NCI-H460 (cell line): ENCODE measurements at places on chromosomes 1 and 21. TPM values are rescaled to one million over a fixed set of nuclear protein-coding genes. Genes with fewer than 3 reads are reported as not detected.

RBP7 gene
- total RNA-seq, result 0.49 and 0.62 TPM in 2 replicates

RGS4 gene
- not detected in 2 replicates for total RNA-seq

RPTN gene
- total RNA-seq, result not detected in 2 replicates

HES2 gene
- 0.57 and 1.0 TPM in 2 replicates for total RNA-seq

WNT2B gene
- total RNA-seq, result 0.98 and 1.5 TPM in 2 replicates

TPR gene
- total RNA-seq, result 56.5 and 71.6 TPM in 2 replicates

NID1 gene
- 0.15 TPM in 1 of 2 replicates, not detected in the other for total RNA-seq

FMO2 gene
- not detected in 2 replicates for total RNA-seq

KCNE1 gene
- not detected in 2 replicates for total RNA-seq

CD101 gene
- 0.17 TPM in 1 of 2 replicates, not detected in the other for total RNA-seq

TFF2 gene
- total RNA-seq, result not detected in 2 replicates

ACOT11 gene
- total RNA-seq, result 0.07 and 0.20 TPM in 2 replicates

RGS18 gene
- not detected in 2 replicates for total RNA-seq

FAM151A gene
- total RNA-seq, result not detected in 2 replicates

DNA sequence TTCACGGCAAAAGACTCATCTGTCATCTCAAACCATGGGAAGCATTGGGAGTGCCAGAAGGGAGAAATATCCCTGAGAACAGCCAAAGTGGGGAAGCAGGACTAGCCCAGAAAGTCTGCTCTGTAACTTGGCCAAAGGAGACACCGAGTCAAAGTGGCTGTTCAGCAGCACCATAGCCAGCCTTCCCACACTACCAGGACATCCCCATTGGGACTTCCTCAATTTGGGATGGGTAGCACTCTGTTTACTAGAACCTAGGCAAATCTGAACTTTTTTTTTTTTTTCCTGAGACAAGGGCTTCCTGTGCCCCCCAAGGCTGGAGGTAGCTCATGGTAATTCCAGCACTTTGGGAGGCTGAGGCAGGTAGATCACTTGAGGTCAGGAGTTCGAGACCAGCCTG, 93.0 kb downstream of the ENAH start:
- DNase-seq, result no peak

DNA sequence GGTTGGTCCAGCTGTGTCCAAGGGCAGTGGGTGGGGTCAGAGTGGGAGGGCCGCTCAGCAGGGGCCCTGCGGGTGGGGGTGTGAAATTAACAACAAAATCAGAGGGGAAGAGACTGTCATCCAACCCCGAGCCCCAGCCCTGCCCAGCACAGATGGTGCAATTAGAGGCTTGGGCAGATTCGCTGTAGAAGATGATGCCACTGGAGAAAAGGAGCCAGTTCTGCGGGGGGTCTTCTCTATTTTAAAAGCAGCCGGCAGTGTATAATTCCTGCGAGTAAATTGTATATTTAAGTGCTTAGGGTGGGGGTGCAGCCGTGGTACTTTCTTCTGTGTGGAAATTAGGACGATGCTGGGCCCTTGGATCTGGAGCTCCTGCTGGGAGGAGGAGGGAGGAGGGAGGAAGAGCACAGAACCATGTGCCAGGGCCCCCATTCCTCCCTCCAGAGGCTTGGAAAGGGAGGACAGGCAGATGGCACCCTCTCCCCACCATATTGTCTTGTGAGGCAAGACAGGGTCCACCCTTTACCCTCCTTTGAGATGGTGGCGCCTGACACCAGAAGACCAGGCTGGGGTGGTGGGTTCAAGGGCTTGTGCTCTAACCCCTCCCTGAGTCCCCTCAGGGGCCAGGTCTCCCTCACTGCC, 89.2 kb downstream of the ACTL8 start:
- no peak for DNase-seq

- DNase-seq, result no peak
These were observed 16.6 kb downstream of the TRIM62 start for GRCh38 chr1:33165209-33165608.

GRCh38 chr1:119656410-119656955, 8.4 kb upstream of the ZNF697 start:
- DNase-seq, result no peak

GRCh38 chr1:196209265-196209664, 399.0 kb downstream of the KCNT2 start:
- no peak for DNase-seq

- no peak for DNase-seq
These were observed 380.0 kb upstream of the ADGRL2 start for GRCh38 chr1:81420760-81421159.

GRCh38 chr1:43992232-43992995, 1.0 kb downstream of the CCDC24 start:
- no peak for DNase-seq

DNA sequence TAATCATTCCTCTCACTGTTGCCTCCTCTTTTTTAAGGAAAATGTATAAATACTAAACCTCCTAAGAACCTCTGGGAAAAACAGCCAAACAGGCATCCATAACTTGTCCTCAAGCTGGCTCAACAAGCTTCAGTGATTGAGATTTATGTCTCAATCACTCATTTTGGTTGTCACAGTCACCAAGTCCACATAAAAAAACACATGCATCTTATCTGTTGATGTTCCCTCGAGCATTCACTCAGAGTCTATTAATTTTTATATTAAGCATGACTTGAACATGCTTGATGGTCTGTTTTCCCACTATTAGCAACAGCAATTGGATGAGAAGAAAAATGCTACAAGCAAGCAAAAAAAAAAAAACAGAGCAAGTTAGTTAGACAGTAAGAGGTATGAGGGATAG, 254.3 kb downstream of the RGS7 start:
- no peak for DNase-seq

DNA sequence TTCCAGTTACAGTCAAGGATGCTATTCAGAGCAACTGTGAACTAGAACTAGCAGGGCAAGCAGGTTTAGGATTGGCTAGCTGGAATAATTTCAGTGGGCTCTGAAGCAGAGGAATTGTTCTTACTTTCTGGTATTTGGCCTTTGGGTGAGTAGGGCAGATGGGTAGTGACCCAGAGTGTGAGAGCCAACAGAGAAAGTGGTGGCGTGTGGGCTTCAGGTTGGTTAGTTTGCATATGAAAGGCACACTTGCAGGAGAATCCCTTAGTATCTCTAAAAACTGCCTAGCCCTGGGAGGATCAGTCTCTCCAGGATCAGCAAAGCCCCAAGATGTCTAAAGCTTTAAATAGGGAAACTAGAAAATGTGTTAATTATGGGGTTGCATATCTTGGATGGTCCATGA, 67.6 kb upstream of the LRRC8B start:
- DNase-seq, result no peak

DNA sequence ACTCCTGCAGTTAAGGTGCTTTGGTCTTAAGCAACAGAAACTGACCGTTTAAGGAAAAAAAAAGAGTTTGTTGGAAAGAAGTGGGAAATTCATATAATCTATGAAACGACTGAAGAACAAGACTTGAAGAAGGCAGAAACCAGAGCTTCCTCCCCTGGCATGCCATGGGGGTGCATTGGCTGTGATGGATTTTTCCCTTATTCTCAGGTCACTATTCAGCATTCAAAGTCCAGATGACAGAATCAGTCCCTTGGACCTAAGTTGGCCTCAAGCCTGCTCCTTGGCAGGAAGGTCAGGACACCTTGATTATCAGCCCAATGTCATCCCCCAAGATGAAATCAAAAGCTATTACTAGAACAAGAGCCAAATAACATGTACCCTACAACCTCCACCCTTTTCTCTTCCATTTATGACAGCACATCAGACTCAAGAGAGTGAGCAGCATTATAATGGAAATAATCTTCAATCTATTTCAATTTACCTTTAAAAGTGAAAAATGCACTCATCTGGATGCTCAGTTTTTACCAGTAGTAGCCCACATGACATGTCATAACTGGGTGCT, 15.8 kb upstream of the TMEM9 start:
- DNase-seq, result no peak

- peak; percentile 73 for DNase-seq
These were observed 8.0 kb upstream of the NAV1 start for GRCh38 chr1:201530741-201531531.

GRCh38 chr1:71586030-71586429, 505.2 kb upstream of the ZRANB2 start:
- no peak for DNase-seq

DNA sequence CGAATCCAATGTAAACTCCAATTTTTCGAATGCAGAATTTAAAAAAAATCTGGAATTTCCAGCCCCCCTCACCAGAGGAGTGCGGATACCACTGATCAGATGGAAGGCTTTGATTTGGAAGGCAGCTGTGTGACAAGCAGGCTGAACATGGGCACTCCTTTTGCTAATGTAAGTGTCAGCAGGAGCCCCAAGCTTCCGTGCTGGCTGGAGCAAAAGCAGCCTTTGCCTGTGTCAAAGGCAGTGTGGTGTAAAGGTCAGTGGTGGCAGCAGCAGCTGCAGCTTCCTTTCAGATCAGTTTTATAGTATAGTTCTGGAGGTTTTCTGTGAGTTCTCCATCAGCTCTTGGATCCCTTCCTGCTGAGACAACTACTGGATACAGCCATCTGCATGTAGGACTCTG, 259.9 kb downstream of the CTH start:
- DNase-seq, result no peak

GRCh38 chr1:161978011-161978790, 45.5 kb downstream of the OLFML2B start:
- DNase-seq, result no peak

- DNase-seq, result no peak
These were observed 28.7 kb upstream of the DYRK1A start for GRCh38 chr21:37337831-37338230.

DNA sequence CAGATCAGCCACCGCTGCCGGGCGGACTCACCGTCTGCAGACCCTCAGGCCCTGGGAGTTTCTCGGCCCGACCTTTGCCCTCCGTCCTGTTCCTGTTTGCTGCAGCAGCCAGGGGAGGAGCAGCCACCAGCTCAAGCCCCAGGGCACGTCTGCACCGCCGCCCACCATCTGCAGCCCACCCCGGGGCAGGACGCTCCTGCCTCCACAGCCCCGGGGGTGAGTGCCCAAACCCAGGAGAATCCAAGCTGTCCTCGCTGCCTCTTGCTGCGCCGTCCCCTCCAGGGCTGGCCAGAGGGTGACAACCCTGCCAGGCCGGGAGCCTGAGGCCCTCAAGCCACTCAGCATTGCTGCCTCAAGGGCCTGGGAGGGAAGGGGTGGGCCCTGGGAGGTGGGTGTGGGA, 1.2 kb upstream of the SLC25A34 start:
- DNase-seq, result no peak

DNA sequence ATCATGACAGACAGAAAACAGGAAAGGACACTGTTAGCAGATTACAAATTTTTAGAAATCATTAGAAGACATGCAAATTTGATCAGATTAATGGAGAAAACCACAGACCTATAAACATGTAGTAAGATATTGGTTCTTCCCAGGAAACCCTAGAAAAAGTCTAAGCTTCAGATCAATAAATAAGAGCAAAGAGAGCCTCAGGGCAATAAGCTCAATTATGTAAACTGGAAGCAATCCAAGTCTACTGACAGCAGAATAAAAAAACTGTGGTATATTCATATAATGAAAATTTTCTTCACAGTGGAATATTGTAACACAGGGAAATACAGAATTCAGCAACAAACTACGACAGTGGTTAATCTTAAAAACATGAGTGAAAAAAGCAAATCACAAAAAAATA, 36.3 kb downstream of the NRDC start:
- no peak for DNase-seq

DNA sequence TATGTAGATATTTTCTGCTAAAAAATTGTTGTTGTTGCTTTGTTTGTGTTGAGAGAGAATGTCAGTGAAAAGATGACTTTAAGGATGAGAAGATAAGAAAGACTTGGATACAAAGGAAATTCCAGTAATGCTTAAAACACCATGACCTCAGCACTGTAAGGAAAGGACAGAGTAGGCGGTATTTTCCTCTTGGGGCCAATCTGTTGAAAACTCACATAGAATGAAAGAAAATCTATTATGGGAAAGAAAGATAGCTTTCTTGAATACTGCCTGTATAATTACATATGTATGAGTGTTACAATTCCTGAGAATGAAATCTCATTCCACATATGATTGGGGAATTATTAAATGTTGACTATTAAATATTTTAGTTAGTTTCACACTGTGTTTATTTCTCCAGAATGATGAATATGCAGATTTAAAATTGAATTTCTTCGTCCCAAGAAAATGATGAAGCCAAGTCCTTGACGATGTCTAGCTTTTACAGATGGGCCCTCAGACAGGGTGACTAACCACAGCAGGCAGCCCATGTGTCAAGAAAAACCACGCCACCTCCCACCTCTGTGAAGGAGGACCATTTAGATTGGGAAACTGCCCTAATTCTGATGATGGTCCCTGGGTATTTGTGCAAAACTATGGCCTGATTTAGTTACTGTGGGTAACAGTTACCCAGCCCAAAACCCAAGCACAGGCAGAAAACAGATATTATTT, 49.7 kb upstream of the LMO4 start:
- no peak for DNase-seq

GRCh38 chr1:61184040-61184713, 101.8 kb downstream of the NFIA start:
- no peak for DNase-seq

DNA sequence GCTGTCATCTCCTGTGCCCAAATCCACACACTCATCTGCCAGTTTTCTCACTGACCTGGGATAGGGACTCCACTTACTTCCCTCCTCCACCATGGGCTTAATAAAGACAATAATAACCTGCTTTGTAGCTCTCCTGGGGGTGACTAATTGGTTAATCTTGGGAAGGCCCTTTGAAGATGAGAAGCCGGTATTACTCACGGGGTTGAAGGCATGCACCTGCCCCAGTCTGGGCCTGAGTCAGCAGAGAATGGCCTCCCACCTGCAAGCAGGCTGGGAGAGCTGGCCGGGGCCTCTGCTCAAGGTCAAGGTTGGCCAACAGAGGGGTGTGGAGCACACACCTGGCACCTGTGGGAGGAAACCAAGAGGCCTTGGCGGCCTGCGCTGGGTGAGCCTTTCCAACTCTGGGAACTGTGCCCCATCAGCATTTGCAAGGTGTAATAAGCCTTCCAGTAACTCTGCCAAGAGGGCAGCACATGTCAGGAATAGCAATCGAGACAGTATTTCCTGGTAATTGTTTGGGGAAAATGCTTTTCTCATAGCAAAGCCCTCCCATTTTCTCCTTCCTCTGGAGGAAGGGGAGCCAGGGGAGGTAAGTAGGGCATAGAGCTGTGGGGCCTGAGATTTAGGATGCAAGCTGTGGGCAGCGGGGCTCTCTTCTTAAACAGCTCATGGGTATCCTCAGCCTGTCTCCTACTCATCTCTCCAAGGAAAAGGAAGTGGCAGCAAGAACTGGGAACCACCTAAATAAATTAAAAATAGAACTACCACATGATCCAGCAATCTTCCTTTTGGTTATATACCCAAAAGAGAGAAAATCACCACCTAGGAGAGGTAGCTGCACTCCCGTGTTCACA, 49.0 kb downstream of the TOMM20 start:
- DNase-seq, result no peak

DNA sequence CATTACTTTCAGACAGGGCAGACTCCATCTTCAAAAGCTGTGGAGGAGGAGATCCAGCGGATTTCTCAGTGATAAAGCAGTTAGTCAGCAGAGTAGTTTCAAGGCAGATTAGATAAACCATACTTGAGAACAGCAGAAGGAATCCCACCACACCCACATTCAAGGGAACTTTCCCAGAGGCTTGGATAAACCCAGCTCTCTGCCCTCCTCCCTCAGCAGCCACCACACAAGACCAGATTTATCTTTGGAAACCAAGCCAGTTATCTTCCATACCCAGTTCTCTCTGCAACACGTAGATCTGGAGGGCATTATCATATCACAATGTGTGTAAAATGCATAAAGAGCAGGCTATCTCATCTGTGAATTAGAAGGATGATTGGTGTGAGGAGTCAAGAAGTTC, 40.2 kb downstream of the GFI1 start:
- DNase-seq, result no peak

- DNase-seq, result no peak
These were observed 8.8 kb downstream of the SDC3 start for GRCh38 chr1:30899577-30900389.
